ENCODE measurements at places on chromosomes 2 and 18.

- no peak for DNase-seq
These were observed 131.6 kb upstream of the MSH6 start for GRCh38 chr2:47651296-47651695.

DNA sequence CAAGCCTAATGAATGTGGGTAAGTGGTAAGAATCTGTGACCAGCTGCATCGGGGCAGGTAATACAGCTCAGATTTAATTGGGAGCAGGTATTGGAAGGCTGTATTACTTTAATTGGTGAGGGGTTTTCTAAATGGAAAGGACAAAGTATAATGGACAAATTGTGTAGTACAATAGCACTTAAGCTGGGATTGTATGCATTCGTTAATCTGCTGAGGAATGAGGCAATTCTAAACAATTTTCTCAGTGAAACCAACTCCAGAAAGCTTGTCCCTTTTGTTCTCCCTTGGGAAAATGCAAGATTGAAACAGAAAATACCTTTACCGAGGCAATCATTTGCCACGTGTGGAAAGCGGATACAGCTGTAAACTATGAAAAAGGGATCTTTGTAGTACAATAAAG, 801.6 kb upstream of the POU3F3 start:
- DNase-seq: no peak

- no peak for DNase-seq
These were observed 148.3 kb downstream of the MEIS1 start for GRCh38 chr2:66582987-66583880.

DNA sequence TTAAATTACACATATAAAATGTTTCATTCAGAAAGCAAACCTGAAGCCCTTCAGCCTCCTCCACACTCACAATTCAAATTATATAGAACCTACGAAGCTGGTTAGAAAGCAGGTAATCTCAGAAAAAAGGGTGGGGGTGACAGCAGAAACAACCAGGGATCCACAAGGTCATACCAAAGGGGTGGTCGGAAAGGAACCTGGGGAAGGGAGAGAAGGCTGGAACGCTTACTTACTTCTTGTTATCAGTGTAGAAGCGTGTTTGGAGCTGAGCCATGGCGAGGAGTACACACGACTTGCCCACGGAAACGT, 316 bp downstream of the WDR12 start:
- DNase-seq: no peak

DNA sequence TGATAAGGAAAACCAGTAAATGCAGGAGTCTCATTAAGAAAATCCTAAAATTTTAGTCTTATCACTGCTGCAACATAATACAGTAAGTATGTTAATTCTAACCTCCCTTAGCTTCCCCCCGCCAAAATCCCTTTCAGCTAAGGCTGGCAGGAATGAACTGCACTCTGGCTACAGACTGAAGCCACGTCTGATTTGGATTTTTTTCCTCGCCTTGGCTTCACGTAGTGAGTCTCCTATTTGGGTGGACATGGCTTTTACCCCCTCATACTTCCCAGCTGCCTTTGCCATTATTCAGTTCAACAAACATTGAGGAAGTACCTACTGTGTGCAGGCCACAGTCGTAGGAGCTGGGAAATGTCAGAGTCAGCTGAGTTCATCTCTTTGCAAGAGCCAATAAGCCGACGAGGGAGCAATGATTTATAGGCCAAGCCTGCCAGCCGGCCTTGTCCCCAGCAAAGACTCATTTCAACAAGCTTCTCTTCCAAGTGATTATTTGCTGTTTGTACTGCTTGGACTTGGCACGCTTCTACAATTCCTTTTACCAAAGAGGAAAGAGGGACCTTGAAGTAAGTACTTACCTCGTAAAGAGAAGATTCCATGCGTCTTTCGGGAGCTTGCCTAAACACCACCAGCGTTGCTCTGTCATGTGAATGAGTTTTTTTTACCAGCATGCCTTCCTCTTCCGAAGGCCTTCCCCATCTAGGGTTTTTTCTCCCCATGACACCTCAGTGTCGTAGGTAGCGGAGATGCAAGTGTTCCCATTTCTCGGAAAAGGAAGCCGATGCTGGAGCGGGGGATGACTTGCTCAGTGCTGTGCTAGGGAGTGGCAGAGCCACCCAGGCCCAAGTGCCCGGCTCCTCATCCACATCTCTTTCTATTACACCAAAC, 138.6 kb downstream of the KLHL29 start:
- no peak for DNase-seq

DNA sequence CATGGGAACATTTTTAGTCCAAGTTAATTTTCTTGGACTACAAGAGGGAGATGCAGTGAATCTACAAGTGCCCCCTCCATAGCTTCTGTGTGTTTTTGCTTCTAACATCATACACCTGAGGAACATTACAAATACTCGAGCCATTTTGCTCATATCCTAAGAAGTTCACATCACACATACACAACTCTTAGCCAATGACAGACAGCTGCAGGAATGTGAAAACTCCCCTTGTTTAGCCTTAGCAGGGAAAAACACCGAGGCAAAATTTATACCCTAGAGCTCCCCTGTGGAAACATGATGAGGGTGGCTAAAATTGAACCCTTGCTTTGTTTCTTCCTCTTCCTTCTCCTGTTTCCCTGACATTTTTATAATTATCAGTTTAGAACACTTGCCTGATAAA, 928.3 kb upstream of the NRXN1 start:
- DNase-seq: no peak

GRCh38 chr2:85547089-85547858, 8.3 kb downstream of the MAT2A start:
- no peak for DNase-seq

Data from GM06990 (cell line).